ENCODE measurements at places on chromosomes 2 and 18.
A peak's percentile ranks its signal among the peaks of the same experiment; 100 is the strongest.

- no peak for DNase-seq
Observed at GRCh38 chr18:12014086-12014485, 32.8 kb downstream of the IMPA2 start.

DNA sequence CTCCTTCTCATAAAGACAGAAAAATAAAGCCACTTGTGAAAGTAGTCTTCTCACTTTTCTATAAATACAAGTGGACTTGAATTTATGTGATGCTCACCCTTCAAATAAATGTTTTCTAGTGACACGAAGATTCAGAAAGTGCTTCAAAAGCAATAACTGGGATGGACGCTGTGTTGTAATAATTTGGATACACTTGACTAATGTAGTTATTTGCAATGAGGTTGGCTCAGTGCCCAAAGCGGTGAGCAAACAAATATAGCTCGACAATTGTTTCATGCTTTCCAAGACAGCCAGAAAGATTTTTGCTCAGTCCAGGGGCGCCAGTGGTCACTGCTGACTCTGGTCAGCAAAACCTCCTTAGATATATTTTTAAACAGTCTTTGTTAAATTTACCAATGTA, 278.6 kb upstream of the KLHL14 start:
- DNase-seq = no peak

GRCh38 chr2:74290066-74290465, 53.1 kb downstream of the SLC4A5 start:
- no peak for DNase-seq

DNA sequence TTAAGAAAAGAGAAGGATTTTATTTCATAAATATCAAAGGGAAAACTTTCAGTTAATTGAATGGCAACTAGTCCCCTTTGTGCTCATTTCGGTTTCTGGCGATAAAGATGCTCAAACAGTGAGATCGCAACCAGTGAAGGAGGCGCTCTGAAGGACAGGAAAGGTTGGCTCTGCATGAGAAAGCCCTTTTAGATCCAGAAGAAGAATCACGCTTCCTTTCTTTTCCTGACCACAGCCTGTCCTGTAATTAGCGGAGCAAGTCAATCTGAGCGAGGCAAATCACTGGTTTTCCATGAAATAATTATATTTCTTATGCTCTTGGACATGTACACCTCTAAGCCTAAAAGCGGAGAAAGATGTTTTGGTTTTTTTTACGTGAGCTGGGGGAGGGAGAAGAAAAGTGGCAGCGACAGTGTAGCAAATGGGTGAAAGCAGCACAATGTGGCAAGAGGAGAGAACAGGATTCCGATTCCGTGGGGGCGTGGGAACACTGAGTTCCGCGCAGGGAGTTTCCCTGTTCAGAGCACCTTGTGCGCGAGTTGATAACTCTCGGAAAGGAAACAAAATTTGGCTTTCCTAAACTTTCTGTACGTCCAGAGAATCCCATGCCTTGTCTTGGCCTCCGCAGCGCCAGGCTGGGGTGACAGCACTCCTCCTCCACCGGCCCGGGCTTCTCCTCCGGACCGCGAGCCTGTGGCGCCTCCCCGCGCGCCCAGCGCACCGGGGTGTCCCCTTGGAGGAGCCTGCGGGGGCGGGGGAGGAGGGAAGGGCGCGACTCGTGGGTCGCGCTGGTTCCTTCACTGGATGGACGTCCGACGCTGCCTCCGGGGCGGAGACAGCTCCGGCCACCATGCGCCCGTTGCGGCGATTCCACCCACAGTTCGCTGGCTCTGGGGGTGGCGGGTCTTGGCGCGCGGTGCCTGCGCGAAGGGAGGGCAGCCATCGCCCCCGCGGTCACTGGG, 620 bp upstream of the SLC9A2 start:
- DNase-seq = no peak

DNA sequence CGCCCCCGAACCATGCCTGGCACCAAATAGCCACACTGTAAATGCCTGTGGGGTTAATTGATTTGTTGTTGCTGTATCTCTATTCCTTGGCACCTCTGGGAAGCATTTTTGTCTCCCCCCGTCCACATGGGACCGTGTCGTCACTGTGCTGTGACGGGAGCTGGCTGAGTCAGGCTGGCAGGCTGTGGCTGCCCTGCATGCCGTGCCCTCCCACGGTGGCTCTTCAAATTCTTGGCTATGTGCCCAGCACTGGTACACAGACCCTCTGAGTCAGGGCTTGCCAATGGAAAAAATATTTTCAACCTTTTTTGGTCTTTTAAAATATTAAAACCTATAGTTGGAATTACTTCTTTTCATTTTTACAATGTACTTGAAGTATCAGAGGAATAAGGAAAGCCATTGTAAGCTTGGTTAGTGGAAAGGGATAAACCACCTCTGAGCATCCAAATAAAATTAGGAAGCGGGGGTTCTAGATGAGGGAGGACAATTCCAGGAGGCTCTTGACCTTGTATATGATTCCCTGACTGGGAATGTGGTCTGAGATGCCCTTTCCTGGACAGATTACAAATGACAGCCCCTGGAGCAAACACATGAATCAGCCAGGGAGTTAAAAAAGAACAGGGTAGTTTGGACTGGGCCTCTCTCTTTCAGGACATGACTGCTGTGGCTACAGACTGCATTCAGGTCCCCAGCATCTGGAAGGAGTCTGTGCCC, 59.4 kb downstream of the DGKD start:
- peak; percentile 72 for DNase-seq
